ENCODE measurements at places on chromosomes 3 and 15.

DNA sequence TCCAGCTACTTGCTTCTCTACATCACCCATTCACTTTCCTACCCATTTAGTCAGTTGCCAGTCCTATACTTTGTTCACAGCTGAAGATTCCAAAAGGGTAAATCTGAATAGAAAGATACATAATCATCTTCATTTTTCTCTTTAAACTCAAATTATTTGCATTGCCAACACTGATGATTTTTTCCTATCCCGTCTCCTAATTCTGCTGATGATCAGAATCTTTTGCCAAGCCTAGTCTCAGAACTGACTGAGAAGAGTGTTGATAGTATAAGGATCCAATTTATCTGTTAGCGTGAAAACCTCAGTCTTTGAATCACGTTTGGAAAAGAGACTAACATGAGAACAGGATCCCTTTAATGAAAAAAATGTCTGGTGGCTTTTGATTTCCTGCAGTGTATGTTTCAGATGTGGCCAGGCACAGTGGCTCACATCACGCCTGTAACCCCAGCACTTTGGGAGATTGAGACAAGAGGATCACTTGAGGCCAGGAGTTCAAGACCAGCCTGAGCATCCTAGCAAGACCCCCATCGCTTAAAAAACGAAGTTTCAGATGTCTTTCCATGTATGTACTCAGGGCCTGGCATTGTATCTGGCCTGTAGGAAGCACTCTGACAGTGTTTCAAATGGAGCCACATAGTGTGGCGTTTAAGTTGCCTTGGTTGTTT, 169.4 kb downstream of the KLHL25 start:
- no peak for DNase-seq

DNA sequence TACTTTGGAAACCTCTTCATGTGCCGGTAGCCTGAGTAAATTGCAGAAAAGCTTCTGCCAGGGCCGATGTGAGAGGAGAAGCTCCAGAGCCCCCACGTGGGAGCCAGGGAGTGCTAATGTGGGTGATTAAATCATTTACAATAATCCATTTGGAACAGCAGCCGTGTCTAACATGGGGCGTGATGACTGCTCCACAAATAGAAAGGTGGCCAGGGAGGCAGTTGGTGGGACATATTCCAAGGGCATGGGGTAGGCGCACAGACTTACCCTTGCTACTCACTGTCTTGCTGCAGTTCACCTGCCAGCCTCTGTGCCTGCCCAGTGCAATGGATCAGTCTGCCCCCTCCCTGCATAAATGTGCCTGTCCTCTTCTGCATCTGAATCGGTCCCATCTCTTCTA, 39.3 kb upstream of the INSYN1 start:
- no peak for DNase-seq

DNA sequence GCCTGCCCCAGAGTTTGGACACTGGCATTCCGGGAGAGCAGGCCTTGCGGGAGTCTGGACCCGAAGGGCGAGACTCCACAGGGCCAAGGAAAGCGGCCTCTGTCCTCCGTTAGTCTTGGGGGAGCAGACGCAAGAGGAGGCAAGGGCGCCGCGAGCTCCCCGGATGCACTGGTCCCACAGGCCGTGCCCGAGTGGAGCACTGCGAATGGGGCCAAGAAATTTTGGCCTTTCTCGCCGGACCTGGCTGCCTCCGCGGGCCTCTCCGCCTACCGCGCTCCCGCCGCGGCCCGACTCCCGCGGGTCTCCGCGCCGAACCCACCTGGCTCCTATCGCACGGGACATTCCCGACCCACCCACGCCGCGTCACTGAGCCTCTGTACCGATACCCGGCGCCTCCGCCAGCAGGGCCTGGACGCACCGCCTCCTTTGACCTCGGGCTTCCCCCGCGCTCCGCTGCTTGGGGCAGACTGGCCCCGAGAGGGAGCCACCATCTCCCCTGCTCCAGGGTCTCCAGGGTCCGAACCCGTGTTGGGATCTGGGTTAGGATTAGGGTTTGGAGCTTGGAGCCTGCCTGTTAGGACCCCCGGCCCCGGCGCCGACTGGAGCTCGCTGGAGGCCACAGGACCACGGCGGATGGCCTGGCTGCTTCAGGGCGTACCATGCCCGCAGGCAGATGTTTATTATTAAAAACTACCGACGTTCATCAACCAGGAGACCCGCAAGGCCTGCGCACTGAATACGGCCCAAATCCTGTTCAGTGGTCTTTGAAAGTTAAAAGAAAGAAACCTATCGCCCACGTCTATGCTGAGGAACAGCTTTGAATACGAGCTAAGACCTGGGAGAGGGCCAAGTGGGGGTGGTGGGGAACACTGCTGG, 11.7 kb downstream of the SHOX2 start:
- DNase-seq = no peak

DNA sequence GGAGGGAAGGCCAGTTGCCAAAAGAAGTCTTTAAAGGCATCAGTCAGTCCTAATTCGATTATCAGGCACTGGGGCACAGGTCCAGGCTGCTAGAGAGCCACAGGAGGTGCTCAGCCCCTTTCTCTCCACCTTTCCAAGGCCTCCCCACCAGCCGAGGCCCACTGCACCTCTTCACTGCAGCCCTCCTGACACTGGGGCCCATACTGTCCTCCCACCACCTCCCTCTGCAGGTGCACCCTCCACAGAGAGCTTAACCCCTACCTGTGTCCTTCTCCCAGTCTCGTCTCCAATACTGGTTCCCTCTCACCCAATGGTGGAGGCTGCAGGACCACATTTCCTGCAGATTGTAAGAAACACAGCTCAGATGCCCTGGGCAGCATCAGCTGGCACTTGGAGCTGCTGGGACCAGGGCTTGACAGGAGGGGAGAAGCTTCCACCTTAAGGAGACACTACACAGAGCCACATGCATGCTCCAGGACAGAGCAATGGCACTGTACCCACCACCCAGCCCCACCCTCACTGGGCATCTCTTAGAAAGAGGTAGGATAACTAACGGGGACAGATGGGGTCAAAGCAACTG, 81.6 kb upstream of the PRR20G start:
- DNase-seq = no peak

GRCh38 chr3:123272547-123272946, 70.8 kb downstream of the SEC22A start:
- DNase-seq = no peak

Measured in stimulated activated naive CD8-positive, alpha-beta T cell treated with anti-CD3 and anti-CD28 coated beads, Interleukin-15, Interleukin-2, amounts not matched to agents 100 U/mL and 50 U/mL, for 24 hours (primary cell).